ENCODE measurements at places on chromosomes 1 and 21.

DNA sequence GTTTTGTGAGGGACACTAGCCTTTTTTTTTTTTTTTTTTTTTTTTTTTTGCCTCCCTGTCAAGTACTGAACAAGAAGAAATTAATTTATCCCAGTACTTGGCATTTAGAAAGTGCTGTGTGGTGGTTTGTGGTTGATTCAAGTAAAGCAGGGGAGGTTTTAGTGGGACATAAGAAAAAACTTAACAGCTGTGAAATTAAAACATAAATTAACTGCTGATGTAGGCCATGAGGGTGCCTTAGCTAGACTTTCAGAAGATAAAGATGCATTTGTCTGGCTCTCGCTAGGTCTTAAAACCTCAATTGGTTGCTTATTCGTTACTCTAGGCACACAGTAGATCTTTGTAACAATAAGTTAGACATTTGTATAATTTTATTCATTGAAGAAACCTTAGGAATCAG, 52.3 kb downstream of the SPATA46 start:
- no peak for DNase-seq

GRCh38 chr1:1627829-1628753, 3.9 kb upstream of the MMP23B start:
- no peak for DNase-seq

- no peak for DNase-seq
These were observed 382.3 kb upstream of the ZRANB2 start for GRCh38 chr1:71463144-71463543.

DNA sequence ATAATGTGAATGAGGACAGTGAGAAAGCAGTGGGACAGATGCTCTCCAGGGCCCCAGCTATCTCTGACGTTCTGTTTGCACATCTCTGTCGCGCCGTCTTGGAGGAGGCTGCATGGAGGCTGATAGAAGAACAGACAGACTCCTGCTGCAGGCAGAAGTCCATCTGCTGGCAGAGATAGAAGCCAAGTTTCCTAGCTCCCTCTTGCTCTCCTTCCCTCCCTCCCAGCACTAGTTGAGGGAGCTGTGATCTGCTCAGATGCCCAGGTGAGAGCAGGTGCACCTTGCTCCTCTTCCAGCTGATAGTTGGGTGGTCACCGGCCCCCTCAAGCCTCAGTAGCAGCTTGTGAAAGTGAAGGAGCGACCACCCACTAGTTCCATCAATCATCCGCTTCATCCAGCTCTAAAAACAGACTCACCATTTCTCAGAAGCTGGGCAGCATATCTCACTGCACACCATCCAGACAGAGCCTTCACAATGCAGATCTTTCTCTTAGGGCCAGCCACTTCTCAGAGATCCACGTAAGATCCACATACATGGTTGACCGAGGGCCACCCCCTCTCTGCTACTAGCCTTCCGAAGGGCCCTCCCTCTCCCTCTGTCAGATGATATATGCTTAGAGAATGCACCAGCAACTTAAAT, 12.9 kb downstream of the LRRN2 start:
- no peak for DNase-seq

DNA sequence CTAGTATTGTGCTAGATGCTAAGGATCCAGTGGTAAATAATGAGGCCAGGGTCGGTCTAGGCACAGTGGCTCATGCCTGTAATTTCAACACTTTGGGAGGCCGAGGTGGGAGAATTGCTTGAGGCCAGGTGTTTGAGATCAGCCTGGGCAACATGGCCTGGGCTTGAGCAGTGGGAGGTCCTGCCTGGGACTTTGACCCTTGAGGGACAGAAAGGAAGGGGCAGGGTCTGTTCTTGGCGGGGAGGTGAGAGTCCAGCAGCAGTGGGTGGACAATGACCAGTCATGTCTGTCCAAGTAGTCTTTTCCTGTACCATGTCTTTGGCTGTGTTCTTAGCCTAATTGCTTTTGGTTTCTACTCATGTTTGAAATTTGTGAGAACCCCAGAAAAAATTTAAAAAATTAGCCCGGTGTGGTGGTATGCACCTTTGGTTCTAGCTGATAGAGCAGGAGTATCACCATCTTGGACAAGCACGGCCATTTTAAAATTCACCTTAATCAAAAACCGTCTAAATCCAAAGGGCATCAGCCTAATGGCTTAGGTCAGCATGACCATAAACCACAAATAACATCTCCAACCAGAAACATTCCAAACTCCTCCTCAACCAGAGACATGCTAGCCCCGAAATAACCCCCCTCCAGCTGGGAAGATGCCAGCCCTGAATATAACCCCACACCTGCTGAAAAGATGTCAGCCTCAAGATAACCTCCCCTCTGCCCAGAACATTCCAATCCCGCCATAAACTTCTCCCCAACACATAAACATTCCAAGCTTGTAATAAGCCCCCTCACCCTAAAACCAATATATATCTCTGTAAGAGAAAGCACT, 6.8 kb upstream of the AK2 start:
- DNase-seq: no peak

DNA sequence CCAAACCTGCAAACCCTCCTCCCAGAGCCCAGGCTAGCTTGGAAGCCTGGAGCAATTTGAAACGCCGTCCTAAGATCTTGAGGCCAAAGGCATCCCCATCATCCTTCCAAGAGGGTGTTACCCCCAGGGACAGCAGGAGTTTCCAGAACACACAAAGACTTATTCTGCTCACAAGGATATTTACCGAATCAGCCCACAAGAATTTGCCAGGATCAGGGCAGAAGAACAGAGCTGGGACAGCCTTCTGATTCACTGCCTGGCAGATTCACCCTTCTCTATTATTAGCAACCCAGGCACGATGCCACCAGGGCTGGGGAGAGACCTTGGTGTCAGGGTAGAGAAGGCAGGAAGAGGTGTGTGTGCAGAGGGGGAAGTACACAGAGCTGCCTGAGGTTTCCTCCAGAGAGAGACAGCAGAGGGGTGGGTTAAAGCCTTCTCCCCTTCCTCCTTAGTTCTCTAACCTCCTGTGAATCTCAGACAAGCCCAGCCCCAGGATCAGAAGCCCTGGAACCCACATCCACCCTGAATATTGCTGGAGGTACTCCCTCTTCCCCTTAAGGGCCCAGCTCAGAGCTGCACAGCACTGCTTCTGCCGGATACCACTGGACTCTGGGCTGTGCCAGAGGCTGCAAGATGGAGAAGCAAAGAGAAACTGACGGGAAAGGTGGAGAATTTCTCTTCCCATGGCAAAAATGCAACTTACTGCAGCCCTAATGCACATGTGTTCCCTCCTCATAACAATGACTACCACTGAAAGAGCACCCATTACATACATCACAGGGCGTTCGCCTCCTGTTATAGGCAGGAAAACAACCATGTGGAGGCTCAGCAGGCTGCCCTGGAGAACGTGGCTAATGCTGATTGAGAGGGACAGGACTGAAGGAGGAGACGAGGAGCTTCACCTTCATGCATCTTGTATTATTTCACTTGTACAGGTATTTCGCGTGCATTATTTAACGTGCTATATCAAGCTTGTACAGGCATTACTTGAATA, 61.8 kb downstream of the ITPKB start:
- DNase-seq: peak; percentile 56

DNA sequence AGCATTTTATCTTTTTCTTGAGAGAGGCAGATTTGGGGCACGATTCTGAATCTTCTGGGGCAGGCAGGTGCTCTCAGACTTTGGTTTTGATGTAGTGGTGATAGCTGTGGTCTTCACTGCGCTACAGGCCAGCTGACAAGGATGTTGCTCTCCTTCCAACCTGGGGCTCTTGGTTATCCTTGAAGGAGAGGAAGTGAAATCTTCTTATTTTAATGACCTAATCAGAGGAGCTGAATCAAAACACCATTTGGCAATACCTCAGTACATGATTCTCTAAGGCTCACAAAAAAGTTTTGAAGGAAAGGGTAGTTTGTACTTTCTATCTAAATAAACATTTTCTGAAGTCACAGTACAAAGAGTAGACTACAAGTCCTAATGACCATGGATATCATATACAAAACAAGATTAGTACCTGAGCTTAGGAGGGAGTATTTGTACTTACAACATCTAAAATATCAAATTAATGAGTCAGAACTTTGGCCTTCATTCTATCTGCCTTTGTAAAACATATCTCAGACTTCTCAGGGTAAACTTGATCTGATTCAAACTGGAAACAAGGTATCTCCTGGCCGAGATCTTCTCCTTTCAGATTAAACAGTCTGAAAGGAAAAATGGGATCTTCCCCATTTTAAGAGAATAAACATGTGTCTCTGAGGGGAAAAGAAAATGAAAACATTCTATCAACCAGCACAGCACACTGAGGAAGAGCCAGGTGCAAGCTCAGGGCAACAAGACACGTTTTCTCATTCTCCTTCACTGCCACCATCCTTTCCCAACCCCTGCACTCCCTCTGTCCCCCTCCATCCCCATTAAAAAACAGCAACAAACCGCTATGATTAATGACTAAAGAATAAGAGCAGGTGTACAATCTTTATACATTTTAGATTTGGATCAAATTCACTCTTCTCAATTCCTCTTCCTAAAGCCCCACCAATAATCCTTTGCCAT, 69.2 kb downstream of the SH3GLB1 start:
- no peak for DNase-seq

GRCh38 chr1:47823040-47823808, 174.0 kb downstream of the TRABD2B start:
- no peak for DNase-seq

DNA sequence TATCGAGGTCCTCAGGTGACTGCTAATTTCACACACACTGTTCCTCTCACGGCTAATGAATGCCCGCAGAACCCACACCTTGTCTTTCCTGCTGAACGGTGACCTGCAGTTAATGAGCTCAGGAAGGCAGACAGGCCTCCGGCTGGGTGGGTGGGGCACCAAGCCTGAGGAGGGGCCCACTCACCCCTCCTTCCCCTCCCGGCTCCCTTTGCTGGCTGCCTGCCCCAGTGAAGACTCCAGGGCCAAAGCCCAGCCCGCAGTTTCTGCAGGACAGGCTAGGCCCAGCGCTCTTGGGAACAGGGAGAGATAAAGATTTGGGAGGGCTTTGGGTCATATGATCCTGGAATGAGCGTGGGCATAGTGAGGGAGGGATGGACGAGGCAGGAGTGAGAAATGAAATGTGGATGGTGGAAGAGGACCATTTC, 26.4 kb downstream of the FOXO6 start:
- no peak for DNase-seq

DNA sequence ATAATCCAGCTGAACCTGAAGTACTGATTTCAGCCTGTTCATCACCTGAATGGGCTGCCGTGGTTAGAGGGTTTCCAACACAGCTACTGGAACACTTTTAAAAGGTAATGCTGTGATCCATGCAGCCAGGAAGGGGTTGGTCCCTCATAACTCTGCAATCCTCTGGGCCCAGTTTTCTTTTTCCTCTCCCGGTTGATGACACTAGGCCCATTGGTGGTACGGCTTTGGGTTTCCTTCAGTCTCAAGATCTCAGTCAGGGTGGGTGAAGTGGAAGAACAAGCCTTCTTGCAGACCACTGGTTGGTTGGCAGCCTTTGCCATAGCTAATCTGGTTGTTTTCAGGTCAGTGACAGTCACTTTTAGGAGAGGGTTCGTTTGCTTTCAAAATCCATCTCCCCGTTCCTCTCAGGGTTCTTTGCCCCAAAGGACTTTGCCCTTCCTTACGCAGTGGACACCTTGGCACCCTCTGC, 502 bp upstream of the SLC35A3 start:
- DNase-seq: no peak
